CD4-positive, alpha-beta T cell treated with Interleukin-17A for 1 hour (primary cell): ENCODE measurements at places on chromosomes 3 and 15.
A peak's percentile ranks its signal among the peaks of the same experiment; 100 is the strongest.

GRCh38 chr15:32723171-32723948, 5.6 kb downstream of the GREM1 start:
- no peak for DNase-seq

DNA sequence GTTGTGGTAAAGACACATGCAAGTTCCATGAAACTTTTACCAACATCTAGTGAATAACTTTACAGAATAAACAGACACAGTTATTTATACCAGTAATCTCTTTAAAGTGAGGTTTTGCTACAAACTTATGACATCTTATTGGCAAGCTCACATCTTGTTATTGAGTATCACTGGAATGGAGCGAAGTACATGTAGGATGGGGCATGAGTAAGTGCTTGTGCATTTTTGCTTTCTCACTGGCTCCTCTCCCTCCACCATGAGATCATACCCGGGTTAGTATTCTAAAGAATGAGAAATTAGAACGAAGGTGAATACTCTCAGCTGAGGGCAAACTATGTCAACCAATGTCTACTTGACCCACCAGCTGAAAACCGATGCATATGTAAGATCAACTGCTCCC, 193.3 kb upstream of the ZNF717 start:
- no peak for DNase-seq

DNA sequence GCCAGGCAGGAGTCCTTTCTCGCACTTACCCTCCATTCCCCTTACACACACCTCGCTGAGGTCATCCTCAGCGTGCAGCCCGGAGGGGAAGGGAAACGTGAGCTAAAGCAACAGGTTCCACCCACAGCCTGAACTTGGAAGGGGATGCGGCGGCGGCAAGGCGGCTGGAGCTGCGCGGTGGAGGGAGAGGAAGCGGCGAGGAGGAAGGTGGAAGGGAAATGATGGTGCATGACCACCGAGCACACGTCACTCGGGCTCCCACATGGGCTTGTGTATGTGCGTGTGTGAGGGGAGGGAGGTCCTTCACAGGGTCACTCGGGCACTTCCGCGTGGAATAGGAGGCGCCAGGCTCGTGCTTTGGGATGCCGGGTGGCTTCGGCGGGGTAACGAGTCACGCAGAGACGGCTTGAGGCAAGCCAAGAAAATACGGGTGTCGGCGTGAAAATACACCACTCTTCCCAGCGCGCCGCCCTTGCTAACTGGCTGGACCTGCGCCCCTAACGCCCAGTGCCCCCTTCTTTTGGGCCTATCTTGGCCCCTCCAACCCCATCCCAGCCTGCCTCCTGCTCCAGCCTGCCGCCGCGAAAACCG, 225.5 kb upstream of the IL12A start:
- peak; percentile 14 for DNase-seq

DNA sequence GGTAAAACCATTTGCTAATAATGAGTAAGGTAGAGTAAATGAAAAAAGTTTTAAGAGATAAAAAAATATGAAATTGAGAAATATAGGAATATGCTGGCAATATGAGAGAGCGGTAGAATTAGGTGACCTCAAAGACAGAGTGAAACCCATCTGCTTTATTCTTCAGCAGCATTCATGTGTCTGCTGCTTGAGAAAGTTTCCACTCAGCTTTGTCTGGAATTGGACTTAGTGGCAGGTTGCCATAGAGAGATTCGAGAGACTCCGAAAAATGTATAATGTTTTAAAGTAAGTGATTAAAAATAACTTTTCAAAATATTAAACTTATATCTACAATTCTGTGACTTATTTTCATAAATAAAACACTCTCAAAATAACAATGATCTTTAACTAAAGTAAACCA, 5.0 kb downstream of the SUCNR1 start:
- no peak for DNase-seq

- DNase-seq = no peak
Observed at GRCh38 chr3:156711113-156711512, 36.7 kb downstream of the TIPARP start.

DNA sequence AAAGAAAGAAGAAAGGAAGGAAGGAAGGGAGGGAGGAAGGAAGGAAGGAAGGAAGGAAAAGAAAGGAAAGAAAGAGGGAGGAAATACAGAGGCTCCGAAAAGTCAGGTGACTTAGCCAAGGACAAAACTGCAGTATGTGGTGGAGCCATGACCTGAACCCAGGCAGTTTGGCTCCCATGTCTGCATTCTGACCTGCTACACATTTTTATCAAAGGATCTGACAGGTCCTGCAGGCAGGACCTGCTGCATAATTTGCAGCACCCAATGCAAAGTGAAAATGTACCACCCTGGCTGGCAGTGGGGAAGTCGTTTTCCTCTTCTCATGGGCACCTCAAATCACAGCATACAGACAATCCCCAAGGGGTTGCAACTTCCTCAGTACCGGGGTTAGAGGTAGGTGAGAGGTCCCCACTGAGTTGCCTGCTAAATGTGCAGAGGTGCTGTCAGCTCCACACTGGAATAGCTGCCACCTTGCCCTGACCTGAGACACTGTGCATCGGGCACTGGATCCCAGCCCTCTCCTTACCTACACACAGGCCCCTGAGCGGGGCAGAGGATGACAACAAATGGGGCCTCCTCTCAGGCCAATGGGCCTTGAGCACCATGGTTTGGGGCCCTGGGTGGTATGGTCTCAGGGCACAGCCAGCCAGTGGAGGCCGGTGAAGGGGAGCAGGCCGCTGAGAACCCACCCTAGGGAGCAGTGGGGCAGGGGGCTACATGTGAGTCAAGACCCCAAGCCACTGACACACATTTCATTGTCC, 175.1 kb downstream of the SHQ1 start:
- DNase-seq = no peak

DNA sequence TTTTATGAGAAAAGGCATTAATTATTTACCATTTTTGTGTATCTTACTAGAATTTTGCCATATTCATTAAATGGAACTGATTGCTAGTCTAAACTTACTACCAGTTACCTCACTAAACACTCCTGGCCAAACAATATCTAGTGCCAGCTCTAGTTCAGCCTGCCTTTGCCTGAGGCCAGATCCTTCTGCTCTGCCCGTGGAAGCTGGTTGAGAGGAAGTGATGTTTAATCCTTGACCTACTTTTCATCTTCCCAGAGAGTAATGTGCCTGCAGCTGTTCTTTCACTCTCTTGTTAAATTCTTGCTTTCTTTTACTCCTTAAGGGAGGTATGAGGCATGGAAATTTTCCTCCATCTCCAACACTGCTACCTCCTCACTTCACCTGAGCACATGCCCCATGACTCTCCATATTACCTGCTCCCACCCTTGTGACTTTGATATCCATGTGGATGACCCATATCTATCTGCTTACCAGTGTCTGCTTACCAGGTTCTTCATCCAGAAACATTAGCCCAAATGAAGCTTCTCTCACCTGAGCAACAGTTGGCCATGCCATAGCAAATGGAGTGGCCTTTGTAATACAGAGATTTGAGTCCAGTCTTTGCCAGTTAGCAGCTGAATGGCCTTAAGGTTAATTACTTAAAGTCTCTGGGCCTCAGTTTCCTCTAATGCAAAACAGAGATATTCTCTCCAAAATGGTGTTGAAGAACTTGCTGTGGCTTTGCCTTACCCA, 53.4 kb downstream of the UBE2E1 start:
- DNase-seq = no peak

DNA sequence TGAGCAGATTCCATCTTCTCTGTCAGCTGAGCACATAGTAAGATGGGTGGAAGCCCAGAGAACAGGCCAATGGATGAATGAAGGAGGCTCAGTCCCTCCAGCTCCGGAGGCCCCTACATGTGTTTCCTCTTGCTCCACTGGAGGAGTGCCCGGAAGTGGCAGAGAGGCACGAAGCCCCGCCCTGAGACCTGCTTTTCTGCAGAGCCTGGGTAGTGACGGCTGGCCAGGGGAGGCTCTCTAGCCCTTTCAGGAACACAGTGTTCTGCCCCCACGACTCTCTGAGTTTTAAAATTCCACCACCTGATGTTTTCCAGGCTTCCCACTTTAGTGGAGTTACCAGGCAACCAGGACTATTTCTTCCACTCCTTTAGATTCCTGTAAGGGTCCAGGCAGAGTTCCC, 149.4 kb upstream of the SLC6A11 start:
- no peak for DNase-seq

DNA sequence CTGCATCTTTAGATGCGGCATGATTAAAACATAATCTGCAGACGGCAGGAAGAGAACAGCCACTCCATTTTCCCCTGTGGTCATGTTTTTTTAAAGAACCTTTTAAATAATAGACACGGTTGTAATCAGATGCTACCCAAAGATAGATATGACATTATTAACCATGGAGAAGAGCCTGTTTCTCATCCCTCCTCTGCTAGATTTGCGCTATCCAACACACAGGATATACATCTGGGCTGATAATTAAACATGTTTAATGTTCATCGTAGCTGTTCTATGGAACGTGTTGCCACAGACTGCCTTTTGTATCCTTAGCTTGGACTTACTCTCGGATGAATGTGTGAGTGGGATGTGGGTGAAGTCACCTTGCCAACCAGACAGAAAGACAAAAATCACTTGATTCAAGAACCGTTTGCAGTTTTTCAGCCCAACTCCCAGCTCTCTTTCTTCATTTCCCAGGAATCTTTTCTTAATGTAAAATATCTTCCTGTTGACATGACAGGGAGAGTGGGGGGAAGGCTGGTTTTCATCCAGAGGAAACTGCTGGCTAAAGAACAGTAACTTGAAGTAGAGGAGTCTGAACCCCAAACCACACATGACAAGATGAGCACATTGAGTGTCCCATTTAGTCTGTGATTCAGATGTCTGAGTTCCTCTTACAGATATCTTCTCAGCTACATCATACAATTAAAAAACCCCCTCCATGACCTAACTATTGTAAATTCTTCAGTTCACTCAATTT, 118.6 kb upstream of the PRICKLE2 start:
- no peak for DNase-seq

GRCh38 chr15:39075756-39076341, 505.0 kb upstream of the THBS1 start:
- DNase-seq = no peak

- DNase-seq = no peak
Observed at GRCh38 chr3:49600781-49601180, 46.5 kb downstream of the BSN start.

DNA sequence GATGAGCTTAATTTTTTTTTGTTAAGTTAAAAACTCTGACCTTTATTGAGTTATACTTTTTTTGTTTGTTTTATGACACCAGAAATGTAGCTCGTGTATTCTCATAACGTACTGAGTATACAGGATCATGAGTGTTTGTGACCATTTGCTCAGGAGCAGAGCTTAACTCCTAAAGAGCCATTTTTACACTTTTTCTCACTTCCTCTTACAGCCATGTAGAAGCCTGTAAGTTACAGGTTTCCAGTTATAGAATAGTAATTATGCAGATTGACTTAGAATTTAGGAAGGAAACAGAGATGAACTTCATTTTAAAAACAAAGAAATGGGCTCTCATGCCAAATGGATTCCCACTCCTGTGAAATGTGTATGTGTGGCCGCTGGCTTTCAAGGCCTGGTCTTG, 151.7 kb downstream of the MCTP2 start:
- DNase-seq = no peak

- no peak for DNase-seq
Observed at GRCh38 chr3:170475092-170475685, 56.5 kb downstream of the CLDN11 start.

DNA sequence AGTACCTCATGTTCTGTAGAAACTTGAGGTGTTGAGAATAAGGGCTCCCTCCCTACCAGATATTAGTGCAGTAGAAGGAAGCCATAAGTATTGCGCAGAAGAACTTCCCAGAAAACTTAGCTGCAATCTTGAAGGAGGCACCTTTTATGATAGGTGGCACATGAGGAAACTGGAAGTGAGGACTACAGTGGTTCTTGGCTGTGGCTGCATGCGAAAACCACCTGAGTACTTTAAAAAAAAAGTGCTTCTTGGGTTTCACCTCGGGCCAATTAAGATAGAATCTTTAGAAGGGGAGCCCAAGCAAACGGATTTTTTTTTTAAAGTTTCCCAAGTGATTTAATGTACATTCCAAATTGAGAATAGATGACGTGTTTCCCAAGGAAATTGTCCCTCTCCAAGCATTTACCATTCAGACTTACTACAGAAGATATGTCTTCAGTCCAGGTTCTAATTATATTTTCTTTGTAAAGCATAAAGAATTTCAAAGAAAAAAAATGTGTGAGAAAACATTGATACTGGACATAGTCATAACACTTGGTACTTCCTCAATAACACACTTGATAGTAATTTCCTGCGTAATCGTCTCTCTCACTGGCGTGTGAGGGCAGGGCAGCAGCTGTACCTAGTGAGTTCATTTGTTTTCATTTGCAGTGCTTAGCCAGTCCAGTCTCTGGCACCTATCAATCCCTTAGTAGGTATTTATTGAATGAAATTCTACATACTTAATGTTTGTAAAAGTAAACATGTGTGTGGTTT, 12.3 kb upstream of the NR1I2 start:
- DNase-seq = no peak

GRCh38 chr3:143855183-143855582, 6.9 kb upstream of the SLC9A9 start:
- DNase-seq = peak; percentile 13

GRCh38 chr3:3107858-3108257, 2.3 kb downstream of the IL5RA start:
- no peak for DNase-seq

DNA sequence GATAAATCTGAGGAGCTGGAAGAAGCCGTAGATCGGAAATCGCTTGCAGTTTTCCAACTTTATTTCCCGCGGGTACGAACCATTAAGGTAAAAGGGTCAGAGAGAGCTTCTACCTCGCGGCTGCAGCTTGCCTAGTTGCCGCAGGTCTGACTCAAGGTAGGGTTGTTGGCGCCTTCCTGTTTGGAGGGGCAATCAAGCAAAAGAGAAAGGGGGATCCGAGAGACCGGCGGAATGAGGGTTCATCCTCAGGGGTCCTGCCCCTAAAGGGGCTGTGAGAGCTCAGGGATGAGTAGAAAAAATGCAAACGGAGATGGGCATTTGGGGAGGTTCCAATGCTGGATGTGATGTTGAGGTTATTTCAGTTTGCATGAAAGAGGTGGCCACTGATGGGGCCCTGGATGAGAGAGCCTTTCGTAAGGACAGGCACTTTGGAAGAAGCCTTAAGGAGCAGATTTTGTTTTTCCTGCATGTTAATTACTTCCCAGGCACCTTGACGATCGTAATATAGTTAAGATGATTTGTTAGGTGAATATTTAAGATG, 265.4 kb downstream of the CGGBP1 start:
- no peak for DNase-seq

DNA sequence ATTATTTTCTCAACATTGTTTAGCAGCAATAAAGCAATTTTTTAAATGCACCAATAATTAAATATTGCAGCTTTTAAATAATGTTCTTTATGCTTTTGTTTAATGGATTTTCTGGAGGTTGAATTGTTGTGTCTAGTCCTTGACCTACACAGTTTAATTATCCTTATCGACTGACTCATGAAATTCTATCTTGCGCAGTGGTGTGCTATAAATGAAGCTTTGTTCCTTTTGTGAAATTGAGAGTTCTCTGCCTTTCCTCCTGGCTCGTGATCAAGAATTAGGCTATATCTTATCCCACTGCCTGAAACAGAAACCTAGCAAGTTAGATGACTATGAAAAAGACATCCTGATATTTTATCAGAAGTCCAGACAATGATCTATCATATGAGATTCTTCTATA, 37.0 kb upstream of the PIK3R4 start:
- no peak for DNase-seq

GRCh38 chr3:30435861-30436331, 170.5 kb upstream of the TGFBR2 start:
- DNase-seq = peak; percentile 20
